Stimulated activated CD8-positive, alpha-beta memory T cell treated with anti-CD3 and anti-CD28 coated beads, Interleukin-12 subunit alpha, Interleukin-12 subunit beta, amount 100 ng/mL, for 4 hours (primary cell): ENCODE measurements at places on chromosomes 13 and 19.

DNA sequence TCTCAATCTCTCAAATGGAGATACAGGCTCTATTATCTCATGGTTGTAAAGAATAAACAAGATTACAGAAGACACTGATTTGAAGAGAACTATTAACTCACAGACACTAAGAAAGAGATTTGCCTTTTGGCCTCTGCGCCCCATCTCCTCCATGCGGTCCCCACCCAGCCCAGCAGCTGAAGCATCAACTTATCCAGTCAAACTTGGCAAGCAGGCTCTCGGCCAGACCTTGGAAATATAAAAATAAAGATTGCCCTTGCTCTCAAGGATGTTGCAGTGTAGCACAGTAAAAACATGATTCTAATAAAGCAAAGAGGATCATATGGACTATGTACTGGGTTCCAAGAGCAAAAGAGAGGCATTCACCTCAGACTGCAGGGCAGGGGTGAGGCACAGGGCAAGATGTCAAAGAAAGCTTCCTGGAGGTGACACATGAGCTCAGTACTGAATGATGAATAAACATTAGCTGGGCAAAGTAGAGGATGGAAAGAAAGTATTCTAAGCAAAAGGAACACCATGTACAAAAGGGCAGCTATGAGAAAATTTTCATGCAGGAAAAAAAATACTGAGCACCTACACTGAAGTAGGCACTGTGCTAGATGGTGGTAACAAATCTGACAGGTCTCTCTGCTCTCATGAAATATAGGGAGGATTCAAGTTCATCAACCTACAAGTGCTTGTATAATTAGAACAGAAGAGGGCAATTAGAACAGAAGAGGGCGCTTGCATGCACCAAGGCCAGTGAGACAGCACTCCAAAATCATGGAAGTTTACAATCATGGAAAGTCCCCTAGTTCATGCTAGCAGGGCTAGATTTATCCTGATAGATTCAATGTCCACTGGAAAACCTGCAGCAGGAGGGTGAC, 85.0 kb downstream of the SACS start:
- no peak for DNase-seq

DNA sequence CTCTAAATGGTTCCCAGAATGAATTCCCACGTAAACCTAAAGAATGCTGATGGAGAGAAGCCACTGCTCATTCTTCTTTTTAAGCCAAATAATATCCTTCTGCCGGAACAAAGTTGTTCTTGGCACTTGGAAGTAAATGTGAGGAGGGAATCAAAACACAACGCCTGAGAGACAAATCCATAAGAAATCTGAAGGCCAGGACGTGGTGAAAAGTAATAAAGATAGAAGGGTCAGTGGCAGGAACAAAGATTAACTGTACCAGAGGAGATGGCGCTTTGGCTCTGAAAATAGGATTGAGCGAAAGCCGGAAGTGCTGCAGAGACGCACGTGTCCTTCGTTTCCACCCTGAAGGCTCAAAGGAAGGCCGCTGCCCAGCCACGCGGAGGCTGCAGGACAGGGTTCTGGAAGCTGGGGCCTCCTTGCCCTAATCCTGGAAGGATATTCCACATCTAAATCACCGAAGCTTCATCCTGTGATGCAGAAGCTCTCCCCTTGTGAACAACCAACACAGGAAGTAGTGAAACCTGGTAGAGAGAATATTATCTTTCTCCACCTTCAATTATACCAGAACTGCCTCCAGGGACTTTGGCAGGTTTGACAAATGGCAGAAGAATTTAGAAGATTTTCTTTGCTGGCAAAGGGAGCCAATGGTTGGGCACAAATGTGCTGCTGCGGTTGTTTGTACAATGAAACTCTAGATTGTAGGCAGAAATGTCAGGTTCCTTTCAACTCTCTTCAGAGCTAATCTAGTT, 214.6 kb upstream of the SERP2 start:
- no peak for DNase-seq

GRCh38 chr19:49599378-49600295, 8.7 kb downstream of the PRR12 start:
- no peak for DNase-seq

DNA sequence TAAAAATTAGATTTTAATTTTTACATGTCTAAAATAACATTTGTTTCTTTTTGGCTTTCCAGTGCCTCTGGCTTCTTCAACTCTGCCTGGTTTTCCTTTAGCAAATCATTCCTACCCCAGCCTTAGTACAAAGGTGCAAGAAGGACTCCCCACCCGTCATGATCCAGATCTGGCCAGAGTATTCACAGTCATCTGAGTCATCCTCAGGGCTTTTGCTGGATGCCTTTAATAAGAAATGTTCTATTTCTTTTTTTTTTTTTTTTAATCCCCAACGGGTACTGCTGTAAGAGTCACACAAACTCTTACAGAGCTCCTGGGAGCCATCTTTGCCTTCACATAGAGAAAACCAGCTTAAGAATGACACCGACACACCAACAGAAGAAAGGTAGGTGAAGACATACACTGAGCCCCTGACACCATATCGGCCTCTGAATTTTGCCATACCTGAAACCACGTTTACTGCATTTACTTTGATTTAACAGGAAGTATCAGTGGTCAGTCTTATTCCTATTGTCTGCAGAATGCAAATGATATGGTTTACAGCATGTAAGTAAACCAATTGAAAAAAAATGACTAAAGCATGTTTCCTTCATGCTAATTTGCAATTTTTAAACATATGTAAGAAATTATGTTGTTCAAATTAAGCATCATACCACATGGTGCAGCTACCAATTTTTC, 184.4 kb downstream of the NALCN start:
- no peak for DNase-seq

- no peak for DNase-seq
These were observed 18.6 kb downstream of the MCF2L start for GRCh38 chr13:112987682-112988024.

- DNase-seq, result no peak
These were observed 5.0 kb upstream of the BSG start for GRCh38 chr19:567296-567900.

GRCh38 chr19:6778386-6778785, 5.9 kb downstream of the VAV1 start:
- DNase-seq, result no peak

DNA sequence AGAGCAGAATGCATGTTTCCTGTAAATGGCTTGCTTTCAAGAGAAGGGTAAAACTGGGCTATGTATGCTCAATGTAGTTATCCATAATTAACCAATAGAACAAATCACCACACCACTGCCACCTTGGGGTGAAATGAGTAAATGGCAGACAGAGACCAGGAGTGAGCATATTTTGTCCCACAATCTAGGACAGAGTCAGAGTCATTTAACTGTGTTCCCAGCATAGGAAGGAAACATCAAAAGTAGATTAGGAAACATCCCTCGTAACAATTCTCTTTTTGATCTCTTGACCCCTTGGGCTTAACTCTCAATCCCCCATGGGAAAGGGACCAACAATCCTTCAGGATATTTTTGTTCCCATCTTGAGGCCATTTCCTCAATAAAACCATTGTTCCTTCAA, 224.8 kb downstream of the NHLRC3 start:
- DNase-seq, result no peak

DNA sequence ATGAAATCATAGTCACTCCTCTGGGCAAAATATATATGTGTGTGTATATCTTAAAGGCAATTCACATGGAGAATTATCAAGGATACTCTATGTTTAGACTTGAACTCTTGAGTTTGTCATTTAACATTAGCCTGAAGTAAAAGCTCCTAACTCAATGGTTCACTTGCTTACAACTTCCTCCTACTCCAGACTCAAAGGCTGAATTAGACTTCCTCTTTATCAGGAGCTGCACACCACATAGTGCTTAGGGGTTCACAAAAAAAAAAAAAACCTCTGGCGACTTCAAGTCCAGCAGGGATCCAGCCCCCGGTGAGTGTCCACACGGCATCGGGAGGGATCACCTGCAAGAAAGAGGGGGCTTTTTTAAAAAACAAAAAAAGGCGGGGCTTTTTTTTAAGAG, 68.2 kb upstream of the LSM14A start:
- no peak for DNase-seq

DNA sequence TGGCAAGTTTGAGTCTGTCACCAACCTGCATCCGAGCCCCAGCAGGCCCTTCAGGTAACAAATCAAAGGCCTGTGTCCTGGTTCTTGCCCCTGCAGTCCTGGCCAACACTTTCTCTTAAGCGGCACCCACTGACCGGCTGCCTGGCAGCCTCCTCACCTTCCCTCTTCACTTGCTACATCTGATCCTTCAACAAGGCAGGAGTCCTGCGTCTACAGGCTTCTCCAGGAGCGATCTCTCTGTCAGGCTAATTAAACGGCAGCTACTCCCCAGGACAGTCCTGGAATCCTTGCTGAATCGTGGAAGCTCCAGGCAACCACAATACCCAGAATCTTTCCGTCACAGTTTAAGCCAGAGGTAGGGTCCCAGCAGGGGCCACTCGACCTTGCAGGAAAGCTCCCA, 41.1 kb upstream of the GAS6 start:
- no peak for DNase-seq

GRCh38 chr19:19820774-19821320, 703 bp downstream of the ZNF506 start:
- no peak for DNase-seq

DNA sequence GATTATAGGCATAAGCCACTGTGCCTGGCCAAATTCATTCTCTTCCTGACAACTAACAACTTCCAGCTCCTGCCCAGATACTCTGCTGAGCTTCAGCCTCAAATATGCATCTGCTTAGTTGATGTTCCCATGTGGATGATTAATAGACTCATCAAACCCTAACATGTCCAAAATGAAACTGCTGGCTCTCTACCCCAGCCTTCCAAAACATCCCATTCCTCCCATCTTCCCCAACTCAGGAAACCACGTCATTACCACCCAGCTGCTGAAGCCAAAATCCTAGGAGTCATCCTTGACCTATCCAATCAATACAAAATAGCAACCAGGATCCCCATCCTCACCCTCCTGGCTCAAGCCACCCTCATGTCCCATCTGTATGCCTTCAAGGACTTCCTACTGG, 20.9 kb downstream of the POU2F2 start:
- no peak for DNase-seq

DNA sequence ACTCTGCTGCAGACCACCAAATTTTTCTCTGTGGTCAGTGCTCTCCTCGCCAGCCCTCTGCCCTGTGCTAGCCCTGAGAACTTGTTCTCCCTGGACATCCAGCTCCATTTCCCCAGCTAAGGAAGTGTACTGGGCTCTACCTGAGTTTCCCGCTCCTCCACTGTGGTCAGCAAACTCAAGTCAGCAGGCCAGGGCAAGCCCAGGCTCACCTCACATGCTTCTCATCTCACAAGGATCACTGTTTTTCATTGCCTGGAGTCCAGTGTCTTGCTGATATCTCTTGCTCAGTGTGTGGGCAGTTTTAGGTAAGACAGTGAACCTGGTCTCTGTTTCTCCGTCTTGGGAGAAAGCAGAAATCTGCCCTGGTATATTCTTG, 201.4 kb downstream of the FOXO1 start:
- no peak for DNase-seq

- no peak for DNase-seq
These were observed 41.7 kb downstream of the SIAH3 start for GRCh38 chr13:45809801-45810394.

- no peak for DNase-seq
These were observed 38.5 kb downstream of the DNM2 start for GRCh38 chr19:10756371-10756770.

GRCh38 chr13:43044720-43045301, 21.4 kb downstream of the DNAJC15 start:
- no peak for DNase-seq

- DNase-seq, result no peak
These were observed 254.2 kb downstream of the ITGBL1 start for GRCh38 chr13:101706651-101707050.

- no peak for DNase-seq
These were observed 5.3 kb upstream of the ZNF613 start for GRCh38 chr19:51921949-51922348.

DNA sequence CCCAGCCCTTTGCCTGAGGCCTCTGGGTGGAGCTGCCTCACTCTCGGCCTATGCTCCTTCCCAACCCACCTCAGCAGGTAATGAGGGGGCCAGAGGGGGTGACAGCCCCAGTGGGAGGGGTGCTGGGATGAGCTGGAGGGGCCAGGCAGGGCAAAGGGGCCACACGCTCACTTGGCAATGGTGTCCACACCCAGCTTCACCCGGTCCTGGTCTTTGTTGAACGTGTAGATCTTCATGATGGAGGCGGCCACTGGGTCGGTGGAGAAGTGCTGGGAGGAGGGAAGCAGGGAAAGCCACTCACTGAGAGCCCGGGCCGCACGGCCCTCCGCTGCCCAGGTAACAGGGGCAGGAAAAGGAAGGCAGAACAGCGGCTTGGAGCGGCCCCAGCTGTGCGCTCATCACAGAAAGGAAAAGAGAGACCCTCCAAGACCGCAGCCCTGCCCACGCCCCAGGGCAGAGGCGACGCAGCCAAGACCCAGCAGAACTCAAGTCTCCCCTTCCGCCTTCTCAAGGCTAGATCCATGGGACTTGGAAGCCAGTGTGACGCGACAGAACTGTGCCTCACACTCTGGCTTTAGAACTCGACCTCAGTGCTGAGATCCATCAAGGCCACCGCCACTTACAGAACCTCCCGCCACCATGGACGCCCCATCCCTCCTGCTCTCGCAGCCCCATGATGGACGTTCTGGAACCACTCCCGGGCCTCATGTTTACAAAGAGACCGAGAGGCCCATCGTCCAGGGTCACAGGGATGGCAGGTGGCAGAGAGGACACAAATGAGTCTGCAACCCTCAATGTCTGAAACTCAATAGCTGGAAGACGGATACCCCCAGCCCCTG, 9.2 kb downstream of the UBXN6 start:
- no peak for DNase-seq
